ENCODE measurements at places on chromosomes 1 and 21.
A peak's percentile ranks its signal among the peaks of the same experiment; 100 is the strongest.

GRCh38 chr1:231421546-231421970, 529 bp downstream of the EGLN1 start:
- DNase-seq: peak; percentile 50

DNA sequence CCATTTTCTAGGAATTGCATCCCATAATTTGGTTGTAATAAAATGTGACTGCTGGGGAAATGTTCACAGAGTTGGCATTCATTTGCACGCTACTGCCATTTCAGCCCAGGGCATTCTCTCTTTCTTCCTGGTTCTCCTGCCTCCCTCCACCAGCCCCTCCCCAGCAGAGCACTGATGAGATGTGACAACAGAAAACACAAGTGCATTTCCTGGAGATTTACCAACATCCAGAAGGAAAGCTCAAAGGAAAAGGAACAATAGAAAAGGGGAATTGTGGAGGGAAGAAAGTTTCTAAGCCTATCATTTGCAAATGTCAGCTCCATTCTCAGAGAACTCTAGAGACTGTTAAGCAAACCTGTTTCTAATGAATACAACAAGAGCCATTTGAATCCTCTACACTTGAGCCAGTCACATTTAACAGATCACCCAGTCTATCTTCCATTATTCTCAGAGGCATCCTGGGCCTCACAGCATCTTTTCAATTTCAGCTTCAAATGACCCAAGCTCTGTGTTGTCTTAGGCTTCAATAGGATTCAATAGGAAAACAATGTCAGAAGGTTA, 395.6 kb upstream of the PBX1 start:
- DNase-seq: no peak

DNA sequence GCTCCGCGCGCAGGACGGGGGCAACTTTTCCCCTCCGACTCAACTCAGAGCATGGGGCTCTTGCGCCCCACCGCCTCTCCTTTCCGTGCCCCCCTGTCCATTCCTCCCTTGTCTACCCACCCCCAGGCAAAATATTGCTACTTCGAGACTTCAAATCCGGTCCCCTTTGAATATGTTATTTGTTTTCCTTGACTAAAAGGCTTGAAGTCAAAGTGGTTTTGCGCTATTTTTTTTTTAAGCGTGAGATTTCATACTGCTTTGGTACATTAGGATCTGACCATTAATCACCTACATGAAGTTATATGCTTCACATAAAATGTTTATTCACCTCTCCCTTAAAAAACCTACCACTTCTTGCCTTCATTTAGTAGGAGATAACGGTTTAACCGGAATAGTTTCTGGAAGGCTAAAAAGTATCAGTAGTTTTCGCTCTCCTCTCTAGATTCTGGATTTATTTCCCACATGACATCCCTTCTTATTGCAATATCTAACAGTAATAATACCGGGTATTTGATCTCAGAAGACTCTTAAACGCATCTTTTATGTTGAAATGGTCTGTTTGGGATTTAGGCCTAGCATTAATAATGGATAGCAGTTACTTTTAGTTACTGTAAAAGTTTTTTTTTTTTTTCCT, 1.6 kb downstream of the NFIA start:
- DNase-seq: no peak

DNA sequence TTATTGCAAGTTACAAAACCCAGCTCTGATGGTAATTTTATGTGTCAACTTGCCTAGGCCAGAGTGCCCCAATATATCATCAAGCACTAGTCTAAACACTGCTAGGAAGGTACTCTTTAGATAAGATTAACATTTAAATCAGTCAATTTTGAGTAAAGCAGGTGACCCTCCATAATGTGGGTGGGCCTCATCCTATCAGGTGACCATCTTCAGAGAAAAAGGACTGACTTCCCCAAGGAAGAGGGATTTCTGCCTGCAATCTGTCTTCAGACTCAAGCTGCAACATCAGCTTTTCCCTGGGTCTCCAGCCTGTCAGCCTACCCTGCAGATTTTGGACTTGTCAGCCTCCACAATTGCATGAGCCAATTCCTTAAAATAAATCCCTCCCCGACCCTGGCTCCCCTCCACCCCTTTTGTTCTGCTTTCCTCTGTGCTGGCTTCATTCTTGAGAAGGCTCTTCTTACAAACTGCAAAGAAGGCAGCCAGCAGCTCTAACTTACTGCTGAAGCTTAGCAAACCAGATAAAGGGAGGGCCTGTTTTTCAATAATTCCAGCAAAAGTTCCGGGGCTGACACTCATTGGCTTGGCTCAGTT, 56.4 kb upstream of the RUNX3 start:
- DNase-seq: peak; percentile 67

- DNase-seq: no peak
Observed at GRCh38 chr21:29332461-29333362, 34.0 kb downstream of the BACH1 start.

DNA sequence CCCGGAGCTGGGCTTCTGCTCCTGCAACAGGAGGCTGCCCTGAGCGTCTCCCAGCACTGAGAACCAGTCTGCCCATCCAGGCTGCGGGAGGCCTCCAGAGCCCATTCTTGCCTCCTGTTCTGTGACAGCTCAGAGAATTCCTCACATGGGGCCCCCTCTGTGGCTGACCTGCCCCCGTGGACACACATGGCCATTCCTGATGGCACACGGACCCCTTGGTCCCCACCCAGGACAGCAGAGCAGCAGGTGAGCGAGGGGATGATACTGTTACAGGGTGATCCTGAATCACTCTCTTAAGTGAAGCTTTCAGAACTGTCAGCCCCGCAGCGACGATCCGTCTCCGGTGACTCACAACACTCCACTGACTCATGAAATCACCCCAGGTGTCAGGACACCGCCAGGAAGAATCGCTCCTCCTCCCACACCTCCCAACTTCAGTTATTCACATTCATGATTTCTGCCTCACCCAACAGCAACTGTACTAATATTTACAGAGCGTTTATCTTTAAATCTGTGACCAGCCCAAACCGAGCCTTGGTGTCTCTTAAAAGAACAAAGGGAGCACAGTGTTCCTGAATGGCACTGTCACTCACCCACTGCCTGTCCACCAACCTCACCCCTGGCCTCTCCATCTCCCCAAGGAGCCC, 22.5 kb downstream of the CHD5 start:
- DNase-seq: no peak

DNA sequence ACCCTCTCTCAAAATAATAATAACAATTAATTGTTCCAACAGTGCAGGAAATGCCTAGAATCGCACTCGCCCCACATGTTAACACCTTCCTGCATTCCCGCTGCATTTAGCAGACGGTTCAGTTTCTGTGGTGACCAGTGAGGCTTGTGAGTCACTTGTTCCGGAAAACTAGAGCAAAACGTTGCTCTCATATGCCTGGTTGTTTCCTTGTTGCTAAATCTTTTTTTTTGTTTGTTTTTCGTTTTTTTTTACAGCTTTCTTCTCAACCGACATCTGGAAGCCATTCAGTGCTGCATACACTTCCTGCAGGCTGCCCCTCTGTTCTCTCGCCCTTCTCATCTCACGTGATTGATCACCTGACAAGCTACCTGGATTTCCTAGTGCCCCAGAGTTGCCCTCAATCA, 56.9 kb upstream of the TMPRSS2 start:
- DNase-seq: no peak

DNA sequence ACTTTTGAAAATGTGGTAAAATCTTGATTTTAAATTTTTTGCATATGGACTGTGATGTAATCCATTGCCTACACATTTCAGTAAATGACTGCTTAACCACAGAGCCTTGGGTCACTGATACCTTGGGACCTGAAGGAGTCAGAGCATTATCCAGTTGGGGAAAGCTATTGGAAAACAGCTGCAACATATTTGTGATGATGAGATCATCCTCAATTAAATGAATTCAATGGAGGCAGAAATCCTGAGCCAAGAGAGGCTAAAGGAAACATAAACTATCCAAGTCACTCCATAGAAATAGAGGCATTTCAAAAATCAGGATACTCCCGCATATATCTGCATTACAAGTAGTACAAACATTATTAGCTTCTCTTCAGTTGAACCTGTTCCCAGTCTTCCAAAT, 99.8 kb upstream of the PRMT6 start:
- DNase-seq: no peak

GRCh38 chr1:147664206-147664605, 6.1 kb downstream of the ACP6 start:
- no peak for DNase-seq

DNA sequence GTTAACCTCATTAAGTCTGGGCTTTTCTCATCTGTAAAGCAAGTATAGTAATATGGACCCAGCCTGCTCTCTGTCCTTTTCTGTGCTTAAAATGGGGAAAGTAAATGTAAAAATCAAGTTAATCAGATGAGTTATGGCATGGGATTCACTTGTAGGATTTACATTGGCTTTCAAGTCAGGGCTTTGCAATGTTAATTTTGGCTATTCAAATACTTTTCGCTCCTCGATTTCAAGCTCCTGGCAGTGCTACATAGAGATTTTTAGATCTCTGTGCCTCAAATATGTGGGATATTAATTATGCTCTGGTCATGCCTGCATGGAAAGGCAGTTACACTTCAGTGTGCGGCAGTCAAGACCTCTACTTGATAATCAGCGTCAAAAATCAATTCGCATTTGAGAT, 709.8 kb downstream of the LTN1 start:
- DNase-seq: no peak

- peak; percentile 98 for DNase-seq
Observed at GRCh38 chr1:26900001-26900814, at the start of gene GPATCH3. GPATCH3 (minus strand) TSS chr1:26900467; CDS start chr1:26900442, 25 bp downstream.

DNA sequence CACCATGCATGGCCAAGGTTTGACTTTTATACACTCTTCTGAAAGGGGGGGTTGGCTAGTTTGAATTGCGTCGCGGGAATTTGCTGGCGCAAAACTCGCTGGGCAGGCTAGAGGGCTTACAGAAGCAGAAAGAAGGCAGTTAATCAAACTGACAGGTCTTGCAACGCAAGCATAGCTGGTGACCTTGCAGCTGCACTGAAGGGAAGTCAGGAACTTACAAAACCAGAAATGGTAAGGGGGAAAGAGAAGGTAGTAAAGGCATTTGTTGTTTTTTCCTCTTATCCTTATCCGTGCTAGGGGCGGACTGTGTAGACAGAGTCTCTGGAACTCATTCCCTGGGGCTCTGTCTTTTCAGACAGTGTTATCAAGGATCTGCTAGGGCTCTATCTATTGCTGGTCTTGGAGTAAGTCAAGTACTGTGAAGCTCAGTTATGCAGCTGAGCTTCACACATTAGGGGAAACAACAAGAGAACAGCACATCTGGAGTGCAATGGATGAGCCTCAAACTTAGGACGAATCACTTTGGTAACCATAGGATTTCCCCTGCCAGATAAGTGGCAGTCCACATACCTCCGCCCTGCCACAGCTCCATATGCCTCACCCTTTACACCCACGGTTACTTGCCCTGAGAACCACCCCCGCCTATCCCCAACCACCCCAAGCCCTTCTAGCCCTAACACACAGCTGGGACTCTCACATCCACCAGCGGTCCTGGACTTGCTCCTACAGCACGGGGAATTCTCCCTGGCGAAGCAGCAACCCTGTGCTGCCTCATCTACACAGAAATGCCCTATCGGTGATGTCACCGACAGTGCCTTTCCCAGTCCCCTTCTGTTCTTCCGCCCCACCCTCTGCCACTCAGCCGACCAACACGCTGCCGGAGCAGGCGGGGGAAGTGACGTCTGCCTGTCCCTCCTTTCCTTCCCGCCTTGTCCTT, 251.4 kb downstream of the FAM72C start:
- peak; percentile 50 for DNase-seq

GRCh38 chr21:29208682-29209059, 78.2 kb downstream of the MAP3K7CL start:
- no peak for DNase-seq

GRCh38 chr1:32111789-32112188, 3.9 kb downstream of the KPNA6 start:
- DNase-seq: peak; percentile 34

DNA sequence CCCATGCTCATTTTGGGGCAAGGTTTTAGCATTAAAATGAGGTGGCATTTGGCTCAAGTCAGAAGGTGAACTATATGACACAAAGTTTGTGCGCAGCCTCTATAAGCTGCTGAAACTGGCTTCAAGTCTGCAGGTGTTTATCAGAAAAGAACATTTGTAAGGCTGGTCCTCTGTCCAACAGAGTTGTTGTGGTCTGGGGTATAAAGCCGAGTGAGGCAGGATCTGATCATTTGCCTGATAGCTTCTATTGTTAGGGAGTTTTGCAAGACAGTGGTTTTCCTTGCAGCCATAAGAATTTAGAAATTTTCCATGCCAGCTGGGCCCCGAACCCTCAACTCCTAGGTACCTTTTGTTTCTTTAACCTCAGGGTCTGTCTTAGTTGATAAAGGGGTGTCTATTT, 130.8 kb downstream of the PGBD5 start:
- no peak for DNase-seq

GRCh38 chr1:119674111-119674526, 26.1 kb upstream of the ZNF697 start:
- no peak for DNase-seq

DNA sequence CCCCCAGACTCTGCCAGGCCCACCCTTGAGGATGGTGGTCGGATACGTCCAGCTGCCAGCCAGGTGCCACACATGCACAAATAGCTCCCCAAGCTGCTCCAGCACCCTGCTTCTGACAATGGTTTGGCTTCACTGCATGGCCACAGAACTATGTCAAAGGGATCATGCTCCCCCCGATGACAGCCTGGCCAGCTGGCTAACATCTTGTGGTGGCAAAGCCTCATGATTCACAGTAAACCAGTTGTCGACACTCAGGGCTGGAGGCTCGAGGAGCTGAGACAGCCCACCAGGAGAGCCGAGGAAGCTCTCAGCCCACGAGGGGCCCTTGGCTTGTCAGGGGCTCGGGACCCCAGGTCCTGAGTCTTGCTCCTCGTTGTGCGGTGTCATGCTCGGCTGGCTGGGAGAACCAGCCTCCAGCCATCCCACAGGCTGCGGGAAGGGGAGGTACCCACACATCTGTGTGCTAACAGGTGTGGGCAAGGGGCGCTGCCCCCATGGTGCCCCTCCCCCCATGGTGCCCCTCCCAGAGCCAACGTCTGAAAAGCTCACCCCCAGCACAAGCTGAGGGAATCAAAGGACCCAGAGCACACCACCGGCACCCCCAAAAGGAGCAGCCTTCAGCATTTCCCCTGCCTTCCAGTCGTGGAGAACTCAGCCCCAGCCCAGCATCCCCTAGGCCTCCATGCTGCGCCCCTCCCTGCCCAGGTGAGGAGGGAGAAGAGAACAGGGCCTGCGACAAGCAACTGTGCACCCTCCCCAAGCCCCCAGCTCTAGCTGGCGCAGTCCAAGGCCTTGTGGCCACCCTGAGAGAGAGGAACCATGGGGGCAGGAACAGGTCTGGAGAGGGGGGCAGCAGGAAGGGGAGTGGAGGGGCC, 41.2 kb downstream of the KIF21B start:
- DNase-seq: peak; percentile 45
